ENCODE measurements at places on chromosomes 2 and 18. TPM values are rescaled to one million over a fixed set of nuclear protein-coding genes. Genes with fewer than 3 reads are reported as not detected.

HOXD12 gene
- total RNA-seq = not detected

DNA sequence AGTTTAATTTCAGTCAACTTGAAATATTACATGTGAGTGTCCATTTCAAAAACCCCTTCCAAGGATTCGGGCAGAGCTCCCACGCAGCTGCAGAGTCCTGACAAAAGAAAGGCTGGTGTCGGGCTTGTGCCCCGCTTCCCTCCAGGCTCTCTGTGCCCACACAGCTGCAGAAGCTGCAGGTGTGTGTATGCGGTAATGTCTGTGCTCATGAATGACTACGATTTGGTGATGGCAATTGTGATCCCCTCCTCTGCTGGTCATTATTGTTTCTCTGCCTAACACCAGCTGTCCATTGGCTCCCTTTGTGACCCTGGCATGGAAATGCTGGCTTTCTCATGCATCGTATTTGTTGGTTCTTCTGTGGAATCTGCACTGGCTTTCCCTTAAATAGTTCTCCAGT, 224.8 kb downstream of the NUP35 start:
- no peak for DNase-seq

NLRC4 gene
- total RNA-seq = not detected

DNA sequence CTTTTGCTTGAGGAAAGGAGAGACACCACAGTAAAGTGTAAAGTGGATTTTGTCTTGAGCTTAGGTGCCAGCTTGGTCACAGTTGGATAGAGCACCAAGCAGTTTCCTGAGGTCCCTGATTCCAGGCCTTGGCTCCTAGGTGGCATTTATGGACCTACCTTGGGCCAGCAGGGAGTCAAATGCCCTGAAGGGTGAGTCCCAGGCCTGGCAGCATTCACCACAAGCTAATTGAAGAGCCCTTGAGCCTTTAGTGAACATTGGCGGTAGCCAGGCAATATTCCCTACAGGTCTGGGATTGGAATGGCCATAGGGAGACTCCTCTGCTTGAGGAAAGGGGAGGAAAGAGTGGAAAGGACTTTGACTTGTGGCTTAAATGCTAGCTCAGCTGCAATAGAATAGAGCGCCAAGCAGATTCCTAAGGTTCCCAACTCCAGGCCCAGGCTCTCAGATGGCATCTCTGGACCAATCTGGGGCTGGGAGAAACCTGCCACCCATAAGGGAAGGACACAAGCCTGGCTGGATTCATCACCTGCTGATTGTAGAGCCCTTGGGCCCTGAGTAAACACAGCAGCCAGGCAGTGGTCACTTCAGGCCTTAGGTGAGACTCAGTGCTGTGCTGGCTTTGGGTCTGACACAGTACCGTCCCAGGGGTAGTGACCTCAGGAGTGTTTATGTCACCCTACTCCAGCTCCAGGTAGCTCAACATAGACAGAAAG, 137.5 kb upstream of the OTOS start:
- DNase-seq = no peak

DNA sequence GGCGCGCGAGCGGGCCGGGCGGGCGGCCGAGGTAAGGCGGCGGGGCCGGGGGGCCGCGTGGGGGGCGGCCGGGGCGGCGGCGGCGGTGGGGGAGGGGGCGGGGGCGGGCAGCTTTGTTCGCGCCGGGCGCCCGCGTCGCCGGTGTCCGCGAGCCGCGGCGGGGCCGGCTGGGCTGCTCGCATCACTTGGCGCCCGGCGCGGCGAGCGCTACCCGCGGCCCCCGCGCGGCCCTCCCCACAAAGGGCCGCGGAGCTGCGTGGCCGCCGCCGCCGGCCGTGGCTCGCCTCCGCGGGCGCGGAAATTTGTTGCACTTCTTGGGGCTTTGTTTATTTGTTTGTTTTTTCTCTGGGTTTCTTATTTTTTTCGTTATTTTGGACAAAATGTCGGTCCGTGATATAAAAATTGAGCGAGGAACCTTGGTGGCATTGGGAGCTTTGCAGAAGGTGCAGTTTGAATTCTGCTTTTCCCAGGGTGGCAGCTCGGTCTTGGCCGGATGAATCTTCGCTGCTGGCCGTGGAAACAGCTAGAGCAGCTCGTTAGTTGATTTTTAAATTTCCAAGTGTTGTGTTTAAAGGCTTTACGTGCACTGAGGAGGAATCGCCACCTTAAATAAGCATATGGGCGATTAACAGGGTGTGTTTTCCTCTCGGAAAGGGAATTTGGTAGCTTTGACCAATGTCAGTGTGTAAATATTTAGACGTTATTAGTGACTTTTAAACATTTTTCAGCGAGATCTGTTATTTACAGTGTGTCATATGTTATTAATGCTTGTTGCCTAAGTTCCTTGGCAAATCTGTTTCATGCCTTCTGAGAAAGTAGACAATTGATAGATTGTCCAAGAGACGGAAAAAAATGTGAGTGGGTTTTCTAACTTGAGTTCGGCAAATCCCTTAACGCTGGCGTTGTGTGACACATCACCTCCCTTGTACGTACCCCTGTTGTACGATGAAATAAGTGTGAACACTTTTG, 822 bp downstream of the UBE2E3 start:
- DNase-seq = peak; percentile 48

GPBAR1 gene
- total RNA-seq = not detected

DSG2 gene
- total RNA-seq = 5.6 TPM

POTEF gene
- not detected for total RNA-seq

BUB1 gene
- 5.9 TPM for total RNA-seq

TRAPPC8 gene
- total RNA-seq = 18.8 TPM

ESCO1 gene
- total RNA-seq = 15.6 TPM

DNA sequence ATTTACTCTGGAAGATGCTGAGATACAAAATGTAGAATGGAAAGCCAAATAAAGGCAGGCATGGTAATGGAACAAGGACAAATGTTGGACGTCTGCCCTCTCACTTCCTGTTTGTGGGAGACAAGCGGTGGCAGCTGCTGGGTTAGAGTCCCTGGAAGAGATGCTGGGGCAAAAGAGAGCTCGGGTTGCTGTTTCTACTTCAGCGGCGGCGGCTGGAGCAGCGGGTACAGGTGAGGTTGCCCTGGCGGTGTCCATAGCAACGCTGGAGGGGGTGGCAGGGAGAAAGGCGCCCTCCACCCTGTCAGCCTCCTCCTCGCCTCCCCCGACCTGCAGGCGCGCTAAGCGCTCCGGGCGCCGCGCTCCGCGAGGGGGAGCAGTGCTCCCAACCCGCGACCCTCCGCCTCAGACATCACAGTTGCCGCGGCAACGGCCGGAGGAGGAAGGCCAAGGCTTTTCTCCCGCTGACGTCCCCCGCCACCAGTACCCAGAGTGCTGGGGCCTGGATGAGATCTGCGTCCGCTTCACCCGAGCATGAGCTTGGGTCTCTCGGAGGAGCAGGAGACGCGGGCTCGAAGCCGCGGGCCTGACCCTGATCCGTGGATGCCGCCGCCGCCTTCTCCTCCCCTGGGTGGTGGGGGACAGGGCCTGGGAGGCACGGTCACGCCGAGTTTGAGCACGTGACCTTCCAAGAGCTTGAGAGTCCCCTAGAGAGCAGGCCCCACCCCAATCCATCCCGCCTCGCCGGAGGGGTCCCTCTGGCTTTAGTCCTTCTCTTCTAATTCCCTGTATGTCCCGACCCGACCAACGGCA, 65.6 kb downstream of the NOL4 start:
- DNase-seq = no peak

COX5B gene
- total RNA-seq = 198 TPM
